ENCODE measurements at places on chromosomes 6 and 20. TPM values are rescaled to one million over a fixed set of nuclear protein-coding genes. Genes with fewer than 3 reads are reported as not detected.

Gene TAGAP
- total RNA-seq: 3.7 TPM

DNA sequence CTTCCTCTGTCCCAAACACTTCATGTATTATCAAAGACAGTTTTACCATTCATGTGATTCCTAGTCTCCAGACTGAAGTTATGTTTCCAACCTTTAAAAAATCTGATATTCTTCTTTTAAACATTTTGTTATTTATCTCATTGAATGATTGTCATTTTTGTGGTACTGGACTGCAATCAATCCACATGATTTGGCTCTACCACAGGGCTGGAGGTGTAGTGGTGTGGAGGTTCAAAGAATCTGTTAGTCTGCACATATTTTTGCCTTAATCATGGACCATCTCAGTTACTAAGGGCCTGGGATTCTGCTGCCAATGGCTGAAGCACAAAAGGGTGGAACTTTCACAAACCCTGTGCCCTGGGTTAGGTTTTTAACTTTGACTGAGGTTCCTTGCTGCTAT is 164.1 kb upstream of the JAG1 start:
- H3K36me3 ChIP-seq: no peaks in the 10 kb centered on the region
- H3K4me1 ChIP-seq: no peaks in the 10 kb centered on the region
- H3K4me3 ChIP-seq: no peak overlapping the region
- H3K27ac ChIP-seq: no peak overlapping the region

DNA sequence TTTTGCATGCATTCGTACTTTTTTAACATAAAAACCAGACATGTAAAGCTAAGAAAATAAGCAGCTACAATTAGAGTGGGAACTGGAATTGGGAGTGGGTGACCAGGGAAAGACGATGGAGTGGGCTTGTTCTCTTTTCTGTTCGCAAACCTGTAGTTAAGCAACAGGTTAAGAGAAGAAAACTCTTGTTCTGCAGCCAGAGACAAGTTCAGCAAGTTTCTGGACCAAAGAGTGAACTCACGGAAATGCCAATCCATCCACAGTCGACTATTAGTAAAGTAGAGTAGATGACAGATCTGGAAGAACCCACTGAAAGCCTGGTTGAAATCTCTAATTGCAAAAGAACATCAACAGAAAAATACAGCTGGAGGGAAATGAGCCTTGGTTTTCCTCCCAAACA is 197.8 kb downstream of the TFAP2A start:
- DNase-seq: no peak
- no peaks in the 10 kb centered on the region for H3K36me3 ChIP-seq
- no peaks in the 10 kb centered on the region for H3K4me1 ChIP-seq
- H3K4me3 ChIP-seq: no peak overlapping the region

GRCh38 chr6:77025736-77026223 is 437.5 kb downstream of the HTR1B start:
- H3K4me1 ChIP-seq: no peaks in the 10 kb centered on the region
- H3K27me3 ChIP-seq: no peaks in the 10 kb centered on the region
- H3K27ac ChIP-seq: no peak overlapping the region

- no peaks in the 10 kb centered on the region for H3K4me1 ChIP-seq
- H3K27ac ChIP-seq: no peak overlapping the region
- no peaks in the 10 kb centered on the region for H3K27me3 ChIP-seq
- H3K36me3 ChIP-seq: no peaks in the 10 kb centered on the region
- no peak overlapping the region for H3K4me3 ChIP-seq
Observed at GRCh38 chr6:39092124-39092523, 22.9 kb downstream of the SAYSD1 start.

- H3K36me3 ChIP-seq: no peaks in the 10 kb centered on the region
- H3K27ac ChIP-seq: peak overlapping the region; percentile 91
- DNase-seq: no peak
- H3K27me3 ChIP-seq: no peaks in the 10 kb centered on the region
- H3K4me3 ChIP-seq: no peak overlapping the region
Observed at GRCh38 chr6:34234667-34235306, 1.9 kb upstream of the HMGA1 start.
